ENCODE measurements at places on chromosomes 4 and X.

DNA sequence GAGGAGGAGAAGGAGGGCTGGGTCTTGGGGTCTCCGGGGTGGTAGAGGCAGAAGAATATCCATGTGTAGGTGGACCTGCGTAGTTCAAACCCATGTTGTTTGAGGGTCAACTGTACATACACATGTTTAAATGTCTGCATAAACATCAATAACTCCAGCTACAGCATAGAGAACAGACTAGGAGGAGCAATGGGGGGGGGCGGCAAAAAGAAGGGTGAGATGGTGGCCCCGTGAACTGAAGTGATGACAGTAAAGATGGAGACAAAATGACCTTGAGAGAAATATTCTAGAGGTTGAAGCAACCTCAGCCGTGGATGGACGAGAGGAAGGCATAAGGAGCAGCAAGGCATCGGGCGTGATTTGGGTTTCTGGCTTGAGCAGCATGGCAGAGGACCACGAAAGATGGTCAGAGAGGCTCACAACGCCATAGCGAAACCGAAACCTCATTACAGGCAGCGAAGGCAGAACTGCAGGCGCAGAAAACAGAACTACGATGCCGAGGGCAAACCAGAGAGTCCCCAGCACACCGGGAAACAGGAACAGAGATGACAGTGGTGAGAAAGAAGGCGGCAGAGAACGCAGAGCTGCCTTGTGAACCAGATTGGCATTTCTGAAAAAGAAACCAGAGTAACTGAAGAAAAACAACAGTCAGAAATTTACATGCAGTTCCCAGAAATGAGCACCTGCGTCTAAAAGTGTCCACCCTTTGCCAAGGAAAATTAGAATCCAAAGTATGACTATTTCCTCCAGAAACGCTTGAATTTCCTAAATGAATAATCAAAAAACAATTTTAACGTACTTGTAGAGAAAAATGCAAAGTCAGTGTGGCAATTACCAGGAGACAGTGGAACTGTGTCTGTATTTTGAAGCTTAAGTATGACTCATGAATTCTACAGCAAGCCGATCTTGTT is 50.3 kb upstream of the ENPP6 start:
- DNase-seq, result peak; percentile 78

DNA sequence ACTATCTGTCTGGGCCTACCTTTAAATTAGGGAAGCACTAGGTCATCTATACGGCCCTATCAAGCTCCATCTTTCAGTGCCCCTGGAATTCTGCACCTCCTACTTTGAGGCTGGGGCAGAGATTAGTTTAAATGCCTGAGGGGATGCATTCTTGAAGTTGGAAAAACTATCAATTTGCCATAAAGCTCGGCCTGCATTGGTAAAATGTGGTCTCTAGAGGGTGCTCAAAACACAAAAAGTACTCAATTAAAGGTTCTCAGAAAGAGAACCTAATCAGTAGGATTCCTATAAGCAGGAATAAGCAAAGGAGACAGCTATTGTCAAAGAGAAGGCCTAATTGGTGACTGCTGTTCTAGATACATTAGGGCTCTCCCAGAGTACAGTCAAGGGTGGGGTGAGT is 111.7 kb downstream of the AMER1 start:
- no peak for DNase-seq

GRCh38 chrX:122047261-122047660 is 999.9 kb downstream of the GLUD2 start:
- no peak for DNase-seq

DNA sequence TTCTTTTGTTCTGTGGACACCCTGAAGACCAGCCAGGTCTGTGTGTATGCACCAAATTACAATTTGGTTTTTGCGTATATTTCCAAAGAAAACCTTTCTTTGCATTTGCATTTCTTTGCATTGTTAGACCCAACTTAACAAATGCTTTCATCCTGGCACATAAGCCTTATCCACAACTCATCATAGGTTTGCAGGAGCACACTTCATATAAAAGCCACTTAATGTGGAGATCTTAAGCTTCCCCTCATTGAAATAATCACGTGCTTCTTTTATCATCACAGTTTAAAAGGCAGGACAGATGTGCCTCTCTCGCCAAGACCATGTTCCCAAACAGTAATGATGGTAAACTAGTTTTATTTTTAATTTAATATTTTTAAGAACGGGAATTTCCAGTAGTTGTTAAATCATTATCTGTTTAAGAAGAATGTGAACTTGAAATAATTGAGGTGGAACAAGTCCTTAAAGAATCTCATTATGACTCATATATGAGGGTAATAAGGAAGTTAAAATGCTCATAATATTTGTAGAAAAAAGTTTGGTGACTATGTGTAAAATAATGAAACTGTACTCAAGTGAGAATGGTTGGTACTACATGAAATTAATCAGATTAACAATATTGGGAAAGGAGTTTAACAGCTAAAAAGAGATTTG is 65.5 kb downstream of the GLRA3 start:
- DNase-seq, result no peak

DNA sequence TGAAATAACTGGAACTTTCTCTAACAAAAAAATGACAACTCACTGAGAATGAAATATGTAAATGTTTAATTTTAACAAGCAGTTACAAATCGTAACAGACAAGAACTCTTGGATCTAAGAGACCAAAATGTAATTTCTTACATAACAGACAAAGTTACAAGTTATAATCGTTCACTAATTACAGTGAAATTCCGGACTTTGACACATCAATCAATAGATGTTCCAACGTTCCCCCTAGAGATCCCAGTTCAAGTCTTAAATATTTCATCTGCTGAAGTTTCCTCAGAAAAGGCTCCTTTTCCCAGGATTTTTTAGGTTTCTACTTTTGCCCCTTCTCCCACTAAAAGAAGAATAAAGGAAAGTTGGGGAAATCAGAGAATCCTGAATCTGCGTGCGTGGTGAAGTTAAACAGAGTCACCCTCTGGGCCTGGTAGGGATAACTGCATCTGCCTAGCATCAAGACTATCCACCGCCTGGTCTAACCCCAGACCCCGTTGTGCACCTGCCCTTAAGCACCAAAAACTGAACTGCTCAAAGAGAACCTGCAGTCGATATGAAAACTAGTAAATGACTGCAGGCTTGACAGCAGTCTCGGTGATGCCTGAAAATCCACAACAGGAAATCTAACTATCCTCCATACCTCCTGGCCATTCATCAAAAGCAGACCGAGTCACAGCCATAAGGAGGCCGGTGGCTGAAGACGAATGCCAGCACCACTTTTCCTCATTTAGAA is 2.3 kb downstream of the IRF2 start:
- no peak for DNase-seq

- DNase-seq, result no peak
Measured at GRCh38 chrX:119442286-119442685, 26.0 kb upstream of the SLC25A5 start.

DNA sequence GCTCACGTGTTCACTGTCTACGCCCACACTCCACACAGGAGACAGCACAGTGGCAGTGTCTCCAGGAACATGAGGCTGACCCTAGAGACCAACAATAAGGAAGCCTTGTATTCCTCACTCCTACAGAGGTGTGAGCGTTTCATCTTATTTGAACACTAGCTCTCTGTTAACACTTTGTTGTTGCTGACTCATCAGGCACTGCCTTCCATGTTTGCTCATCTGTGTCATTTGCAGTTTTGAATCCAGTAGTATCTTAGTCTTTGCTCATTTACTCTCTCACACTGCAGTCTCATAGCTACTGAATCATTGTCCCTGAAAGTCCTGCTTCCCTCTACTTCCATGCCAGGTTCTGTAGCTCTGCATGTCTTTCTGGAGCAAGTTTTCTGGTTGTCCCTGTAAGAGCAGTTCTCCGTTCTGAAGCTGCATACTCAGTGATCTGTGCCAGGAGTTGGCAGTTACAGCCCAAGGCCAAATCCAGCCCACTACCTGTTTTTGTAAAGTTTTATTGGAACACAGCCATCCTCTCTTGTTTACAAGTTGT is 80.3 kb upstream of the DCLK2 start:
- no peak for DNase-seq

GRCh38 chr4:70925899-70926635 is 23.9 kb downstream of the MOB1B start:
- no peak for DNase-seq

DNA sequence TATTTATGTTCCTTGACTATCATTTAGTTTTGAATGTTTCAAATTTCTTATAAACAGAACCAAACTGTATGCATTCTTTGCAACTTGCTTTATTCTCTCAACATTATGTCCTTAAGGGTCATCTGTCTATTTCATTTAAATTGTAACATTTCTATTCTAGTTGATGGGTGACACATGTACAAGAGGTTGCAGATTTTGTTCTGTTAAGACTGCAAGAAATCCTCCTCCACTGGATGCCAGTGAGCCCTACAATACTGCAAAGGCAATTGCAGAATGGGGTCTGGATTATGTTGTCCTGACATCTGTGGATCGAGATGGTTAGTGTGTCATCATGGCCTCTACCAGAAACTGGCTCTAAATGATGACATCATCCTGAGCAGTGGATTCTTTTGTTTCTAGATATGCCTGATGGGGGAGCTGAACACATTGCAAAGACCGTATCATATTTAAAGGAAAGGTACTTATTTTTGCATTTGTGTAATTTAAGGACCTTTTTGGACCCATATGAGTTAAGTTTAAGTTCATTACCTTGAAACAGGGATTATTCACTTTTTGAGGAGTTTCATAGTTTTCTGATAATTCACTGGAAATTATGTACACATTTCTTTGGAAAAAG is 6.1 kb downstream of the LIAS start:
- peak; percentile 58 for DNase-seq

GRCh38 chrX:155406429-155406828 is 24.5 kb downstream of the F8A2 start:
- DNase-seq, result no peak

Data from fibroblast of skin of left biceps (primary cell).